ENCODE measurements at places on chromosomes 6 and 20.

DNA sequence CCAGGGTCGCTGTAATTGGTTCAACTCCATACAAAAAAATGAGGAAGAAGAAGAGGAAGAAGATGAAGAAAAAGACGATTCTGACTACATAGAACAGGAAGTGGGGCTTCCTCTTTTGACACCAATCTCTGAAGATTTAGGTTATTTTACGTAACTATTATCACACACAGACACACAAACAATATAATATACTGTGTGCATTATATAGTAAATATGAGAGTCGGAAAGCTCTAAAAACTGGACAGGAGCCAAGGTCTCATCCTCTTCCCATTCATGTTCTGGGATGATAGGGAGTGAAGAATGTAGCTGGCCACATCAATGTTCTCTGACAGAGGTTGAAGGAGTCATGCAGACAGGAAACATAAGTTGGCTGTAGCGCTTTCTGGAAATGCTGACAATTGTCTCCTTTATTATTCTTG is 13.3 kb downstream of the RSPH4A start:
- no peak for DNase-seq

- no peak for DNase-seq
Measured at GRCh38 chr6:79463621-79464050, 73.6 kb downstream of the LCA5 start.

DNA sequence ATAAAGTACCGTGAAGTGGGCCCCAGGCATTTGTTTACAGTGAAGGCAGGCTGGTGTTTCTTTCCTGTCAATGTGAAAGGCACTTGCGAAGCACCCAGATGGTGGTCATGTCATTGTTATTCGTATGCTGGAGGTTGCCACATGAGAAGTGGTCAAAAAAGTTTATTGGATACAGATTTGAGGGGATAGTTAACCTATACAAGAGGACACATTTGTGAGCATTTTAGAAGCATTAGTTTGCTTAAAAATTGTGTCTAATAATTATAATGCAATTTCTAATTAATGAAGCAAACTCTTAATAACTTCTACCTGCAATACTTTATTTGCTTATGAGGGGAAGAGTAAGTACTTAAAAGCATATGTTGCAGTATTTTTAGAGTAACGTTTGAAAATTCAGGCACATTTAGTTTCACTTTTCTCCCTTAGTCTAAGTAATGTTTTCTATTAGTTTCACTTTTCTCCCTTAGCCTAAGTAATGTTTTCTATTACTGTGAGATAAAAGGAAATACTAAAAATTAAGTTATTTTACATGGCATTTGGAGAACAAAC is 120.7 kb upstream of the CLDN20 start:
- DNase-seq = no peak

GRCh38 chr6:145886228-145886956 is 71.8 kb upstream of the FBXO30 start:
- no peak for DNase-seq

DNA sequence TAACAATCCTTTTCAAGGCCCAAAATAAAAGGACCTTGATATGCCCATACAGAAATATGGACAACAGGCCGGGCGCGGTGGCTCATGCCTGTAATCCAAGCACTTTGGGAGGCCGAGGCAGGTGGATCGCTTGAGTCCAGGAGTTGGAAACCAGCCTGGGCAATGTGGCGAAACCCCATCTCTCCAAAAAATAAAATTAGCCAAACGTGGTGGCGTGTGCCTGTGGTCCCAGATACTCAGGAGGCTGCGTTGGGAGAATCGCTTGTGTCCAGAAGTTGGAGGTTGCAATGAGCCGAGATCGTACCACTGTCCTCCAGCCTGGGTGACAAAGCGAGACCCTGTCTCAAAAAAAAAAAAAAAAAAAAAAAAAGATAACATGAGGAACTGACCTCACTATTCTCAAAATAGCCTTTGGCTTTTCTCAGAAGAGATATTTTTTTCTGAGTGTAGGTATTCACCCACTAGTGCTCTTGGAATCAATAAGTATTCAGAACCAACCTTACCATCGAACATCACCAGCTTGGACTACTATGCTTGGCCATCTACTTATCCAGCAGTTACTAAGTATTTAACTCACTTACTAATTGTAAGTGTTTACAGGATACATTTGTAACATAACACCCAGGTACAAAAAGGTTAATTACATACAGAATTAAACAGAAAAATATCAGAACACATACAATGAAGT is 99.2 kb downstream of the OR2B2 start:
- DNase-seq = no peak

- no peak for DNase-seq
Measured at GRCh38 chr6:91081452-91082067, 494.7 kb upstream of the MAP3K7 start.

- no peak for DNase-seq
Measured at GRCh38 chr6:252775-253535, 39.3 kb upstream of the DUSP22 start.

- no peak for DNase-seq
Measured at GRCh38 chr6:79750806-79751205, 119.7 kb downstream of the SH3BGRL2 start.

DNA sequence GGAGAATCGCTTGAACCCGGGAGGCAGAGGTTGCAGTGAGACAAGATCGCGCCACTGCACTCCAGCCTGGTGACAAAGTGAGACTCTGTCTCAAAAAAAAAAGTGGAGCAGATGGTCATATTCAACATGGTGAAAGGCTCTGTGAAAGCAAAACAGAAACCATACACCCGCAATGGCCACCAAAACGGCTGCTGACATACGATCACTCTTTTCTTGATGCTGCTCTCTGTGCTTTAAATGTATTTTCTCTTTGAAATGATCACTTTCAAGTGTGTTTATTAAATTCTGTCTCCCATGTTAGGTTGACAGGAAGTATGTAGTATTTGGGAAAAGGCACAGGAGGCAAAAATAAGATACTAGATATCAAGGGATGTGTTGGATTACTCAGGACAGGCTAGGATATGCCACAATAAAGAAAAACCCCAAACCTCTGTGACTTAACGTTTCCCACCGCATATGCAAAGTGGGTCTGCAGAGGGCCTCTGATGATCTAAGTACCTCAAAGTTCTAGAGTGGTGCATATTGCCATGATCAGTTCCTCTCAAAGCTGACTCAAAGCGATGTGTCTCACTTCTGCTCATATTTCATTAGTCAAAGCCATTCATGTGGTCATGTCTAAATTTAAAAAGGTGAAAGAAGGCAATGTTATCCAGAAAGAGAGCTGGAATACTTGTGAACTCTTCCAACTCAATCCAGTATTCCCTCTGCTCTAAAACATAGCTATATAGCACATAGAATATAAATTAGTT is 155.1 kb upstream of the SOX4 start:
- DNase-seq = no peak

- no peak for DNase-seq
Measured at GRCh38 chr20:48957533-48957932, 36.0 kb downstream of the ARFGEF2 start.

DNA sequence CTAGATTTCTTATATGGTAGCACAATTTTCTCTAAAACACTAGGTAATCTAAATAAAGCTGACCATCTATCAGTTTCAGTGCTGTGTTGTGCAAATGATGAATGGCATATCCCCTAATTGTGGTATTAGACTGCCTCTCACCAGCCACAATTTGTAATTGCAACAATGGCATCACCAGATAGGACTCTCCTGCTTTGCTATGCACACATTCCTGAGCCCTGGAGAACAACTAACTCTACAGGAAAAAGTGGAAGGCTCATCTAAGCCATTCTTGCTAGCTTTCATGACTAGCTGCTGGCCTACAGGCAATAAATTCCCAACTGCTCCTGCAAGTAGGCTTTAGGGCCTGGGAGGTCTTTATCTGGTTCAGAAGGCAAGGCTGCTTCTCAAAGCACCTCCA is 974.1 kb downstream of the EYS start:
- no peak for DNase-seq

DNA sequence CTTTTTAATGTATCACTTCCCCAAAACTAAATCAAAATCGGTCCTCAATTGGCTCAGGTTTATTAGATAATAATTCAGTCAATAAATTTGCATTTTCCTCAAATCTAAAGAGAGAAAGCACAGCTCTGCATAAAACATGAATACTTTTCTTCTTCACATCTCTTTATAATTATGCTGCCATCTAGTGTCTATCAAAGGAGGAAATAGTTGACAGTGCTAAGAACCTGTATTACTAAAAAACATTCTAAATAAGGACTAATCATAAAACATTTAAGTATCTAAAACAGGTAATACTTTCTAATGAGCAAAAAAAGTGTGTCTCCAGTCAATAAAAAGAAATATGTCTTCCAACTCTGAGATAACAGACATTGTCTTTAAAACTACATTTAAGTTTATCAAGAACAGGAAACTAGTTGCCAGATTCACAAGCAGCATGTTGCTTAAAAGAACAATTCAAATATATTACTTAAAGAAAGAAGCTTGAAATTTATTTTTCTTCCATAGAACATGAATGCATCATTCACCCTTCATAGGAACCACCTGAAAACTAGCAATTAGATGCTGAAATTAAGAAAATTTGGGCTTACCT is 56.5 kb upstream of the DST start:
- DNase-seq = no peak

- DNase-seq = no peak
Measured at GRCh38 chr6:161228096-161228495, 45.8 kb downstream of the AGPAT4 start.

GRCh38 chr6:44105146-44105545 is 22.1 kb downstream of the MRPL14 start:
- no peak for DNase-seq

DNA sequence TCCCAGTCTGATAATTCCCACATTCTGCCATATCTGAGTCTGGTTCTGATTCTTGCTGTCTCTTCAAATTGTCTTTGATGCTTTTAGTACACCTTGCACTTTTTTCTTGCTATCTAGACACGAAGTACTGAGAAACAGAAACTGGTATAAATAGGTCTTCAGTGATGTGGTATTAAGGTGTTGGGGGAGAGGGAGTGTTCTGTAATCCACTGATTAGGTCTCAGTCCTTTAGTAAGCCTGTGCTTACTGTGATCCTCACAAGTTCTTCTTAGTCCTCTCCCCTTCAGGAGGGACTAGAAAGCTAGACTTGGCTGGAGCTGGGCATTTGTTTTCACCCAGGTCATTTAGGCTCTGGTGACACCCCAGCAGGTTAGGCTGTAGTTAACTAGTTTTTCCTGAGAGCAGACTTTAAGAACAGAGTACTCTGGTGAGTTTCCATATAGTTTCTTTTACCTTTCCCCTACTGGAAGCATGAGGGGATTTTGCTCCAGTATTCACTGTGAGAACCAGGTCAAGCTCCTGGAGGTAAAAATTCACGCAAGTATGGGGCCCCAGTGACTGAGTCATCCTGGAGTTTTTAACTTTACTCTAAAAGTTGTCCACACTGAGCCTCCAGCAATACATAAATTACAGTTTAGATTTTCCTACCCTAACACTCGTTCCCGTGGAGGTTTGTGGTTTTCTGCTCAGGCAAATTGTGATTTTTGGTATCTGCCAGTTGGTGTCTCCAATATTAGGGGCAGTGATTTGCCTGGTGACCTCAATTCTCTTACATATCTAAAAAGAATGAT is 154.6 kb downstream of the CDKAL1 start:
- no peak for DNase-seq

DNA sequence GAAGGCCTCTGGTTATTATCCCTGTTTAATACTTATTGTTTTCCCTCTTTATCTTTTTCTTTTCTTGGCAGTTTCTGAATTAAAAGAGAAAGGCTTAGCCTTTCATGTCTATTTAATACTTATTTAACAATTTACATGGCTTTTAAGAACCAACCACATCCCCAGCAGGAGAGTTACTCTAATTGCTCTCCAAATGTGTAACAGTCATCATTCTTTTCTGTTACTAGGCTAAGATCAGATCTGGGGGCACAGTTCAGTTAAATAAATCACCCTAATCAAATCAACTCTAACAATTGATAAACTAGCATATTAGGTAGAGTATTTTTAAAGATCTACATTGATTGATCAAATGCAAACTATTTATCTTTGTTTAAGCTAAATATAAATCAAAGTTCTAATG is 54.1 kb upstream of the NT5E start:
- DNase-seq = no peak

DNA sequence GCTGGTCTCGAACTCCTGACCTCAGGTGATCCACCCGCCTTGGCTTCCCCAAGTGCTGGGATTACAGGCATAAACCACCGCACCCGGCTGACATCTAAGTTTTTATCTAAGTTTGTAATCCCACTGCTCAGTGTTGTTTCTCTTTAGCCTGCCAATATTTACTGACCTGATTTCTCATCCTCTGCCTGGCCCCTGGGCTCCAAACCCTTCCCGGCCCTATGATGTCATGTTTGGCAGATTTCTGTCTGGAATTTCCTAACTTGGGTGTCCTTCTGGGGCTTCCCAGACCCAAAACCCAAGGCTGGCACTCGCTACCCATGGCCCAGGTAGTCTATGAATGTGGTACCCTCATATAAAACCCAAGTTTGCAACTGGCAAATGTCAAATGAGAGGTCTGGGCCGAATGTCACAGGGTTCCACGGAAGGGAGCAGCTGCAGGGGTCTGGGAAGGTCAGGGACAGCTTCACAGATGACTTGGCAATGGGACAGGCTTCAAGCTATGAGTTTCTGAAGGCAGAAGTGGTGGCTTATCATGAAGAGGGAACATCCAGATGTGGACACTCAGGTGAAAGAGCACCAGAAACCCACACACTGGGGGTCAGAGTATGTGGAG is 54.9 kb downstream of the TMEM170B start:
- DNase-seq = no peak

DNA sequence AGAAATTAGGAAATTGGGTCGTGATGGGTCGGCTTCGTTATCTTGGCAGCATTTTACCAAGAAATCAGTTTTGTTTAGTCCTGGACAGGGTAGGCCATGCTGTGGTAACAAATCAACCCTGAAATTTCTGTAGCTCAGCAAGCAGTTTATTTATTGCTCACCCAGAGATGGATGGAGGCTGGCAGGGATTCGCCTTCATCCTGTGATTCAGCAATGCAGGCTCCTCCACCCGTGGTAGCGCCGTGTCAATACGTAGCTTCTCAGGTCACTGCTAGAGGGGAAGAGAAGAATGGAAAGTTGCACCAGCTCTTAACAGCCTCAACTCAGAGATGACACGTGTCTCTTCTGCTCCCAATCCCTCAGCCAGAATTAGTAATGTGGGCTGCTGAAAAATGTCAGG is 157.0 kb upstream of the SGK1 start:
- no peak for DNase-seq

DNA sequence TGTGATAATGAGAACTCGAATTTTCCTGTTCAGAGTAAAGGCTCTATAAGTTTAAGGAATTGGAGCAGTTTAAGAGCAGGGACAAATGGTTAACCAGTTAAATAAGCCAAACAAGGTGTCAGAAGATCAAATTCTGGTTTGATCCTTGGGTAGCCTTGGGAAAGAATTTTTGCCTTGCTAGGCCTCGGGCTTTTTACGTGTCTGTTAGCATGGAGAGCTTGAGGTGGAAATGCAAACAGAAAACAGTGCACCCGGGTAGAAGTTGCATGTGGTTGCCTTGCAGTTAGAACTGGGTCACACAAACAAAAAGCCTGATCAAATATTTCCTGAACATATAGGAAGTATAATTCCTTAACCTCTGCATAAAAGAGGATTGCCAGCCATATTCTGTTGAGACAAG is 58.3 kb downstream of the RIN2 start:
- no peak for DNase-seq
